ENCODE measurements at places on chromosomes 12 and 14.
A peak's percentile ranks its signal among the peaks of the same experiment; 100 is the strongest.

GRCh38 chr12:124347805-124348658 is 53.1 kb downstream of the RFLNA start:
- no peak for DNase-seq

- DNase-seq: no peak
Measured at GRCh38 chr14:33528655-33529054, 422.2 kb downstream of the EGLN3 start.

DNA sequence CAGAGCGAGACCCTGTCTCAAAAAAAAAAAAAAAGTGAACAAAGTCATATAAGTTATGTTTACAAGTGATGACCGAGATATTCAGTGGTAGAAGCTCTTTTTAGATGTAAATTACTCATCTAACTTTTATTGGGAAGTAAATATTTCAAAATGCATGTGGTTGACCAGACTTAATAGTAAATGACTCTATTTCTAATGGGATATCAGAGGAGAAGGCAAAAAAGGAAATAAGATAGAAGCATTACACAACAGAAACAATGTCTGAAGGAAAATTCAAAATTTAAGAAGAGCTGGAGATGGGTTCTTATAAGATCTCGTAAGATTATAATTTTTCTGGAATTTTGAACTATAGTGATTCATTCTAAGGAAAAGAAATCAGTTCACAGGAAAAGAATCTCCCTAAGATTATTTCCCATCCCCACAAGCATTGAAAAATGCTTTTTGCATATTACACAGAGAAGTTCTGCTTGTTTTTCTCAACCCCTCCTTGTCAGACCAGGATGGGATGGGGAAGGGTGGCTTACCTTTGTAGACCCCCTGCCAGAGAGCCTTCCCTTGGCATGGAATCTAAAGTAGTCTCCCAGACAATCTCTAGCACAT is 63.1 kb upstream of the STK38L start:
- DNase-seq: no peak

GRCh38 chr14:78254911-78255461 is 84.8 kb downstream of the NRXN3 start:
- peak; percentile 58 for DNase-seq

DNA sequence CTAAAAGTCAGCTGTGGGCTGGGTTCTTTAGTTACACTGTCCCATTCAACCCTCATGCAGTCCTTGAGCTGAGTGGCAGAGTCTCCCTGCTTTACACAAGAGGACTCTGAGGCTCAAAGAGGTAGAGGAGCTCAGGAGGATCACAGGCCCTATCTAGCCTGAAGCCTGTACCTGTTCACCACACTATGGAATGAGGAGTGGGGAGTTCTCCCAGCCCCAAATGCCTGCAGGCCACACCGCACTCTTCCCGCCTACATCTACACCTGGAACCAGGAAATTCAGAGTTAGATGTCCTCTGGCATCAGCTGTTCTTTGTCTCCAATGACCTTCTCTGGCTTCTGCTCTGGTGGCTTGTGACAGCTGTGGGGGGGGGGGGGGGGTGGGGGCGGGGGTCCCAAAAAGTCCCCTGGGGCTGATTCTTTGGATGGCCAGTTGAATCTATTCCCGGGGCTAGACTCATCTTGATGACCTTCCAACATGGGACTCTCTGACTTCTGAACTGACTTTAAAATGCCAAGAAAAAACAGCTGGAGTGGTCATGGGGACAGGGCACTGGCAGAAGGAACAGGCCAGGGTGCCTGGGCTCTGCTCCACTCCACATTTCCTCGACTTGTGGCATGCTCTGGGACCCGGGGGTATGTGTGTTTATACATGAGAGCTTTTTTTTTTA is 30.6 kb downstream of the RIN3 start:
- no peak for DNase-seq

DNA sequence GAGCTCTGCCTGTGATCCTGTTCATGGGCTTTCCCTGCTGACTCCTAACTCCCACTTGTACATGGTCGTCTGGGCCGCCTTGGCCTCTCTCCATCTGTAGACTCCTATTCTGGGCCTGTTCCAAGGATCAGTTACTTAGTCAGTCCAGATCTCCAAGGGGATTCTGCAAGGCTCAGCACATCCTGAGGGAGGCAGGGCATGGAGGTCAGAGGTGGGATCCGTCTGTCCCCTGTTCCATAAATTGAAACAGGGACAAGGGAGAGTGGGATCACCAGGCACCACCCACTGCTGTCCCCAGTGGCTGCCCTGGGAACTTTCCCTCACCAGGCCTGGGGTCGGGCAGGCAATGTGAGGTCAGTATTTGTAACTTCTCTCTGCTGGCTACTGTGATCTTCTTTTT is 43.5 kb downstream of the KCTD10 start:
- DNase-seq: no peak

GRCh38 chr14:35853225-35853624 is 27.1 kb downstream of the BRMS1L start:
- DNase-seq: no peak

GRCh38 chr14:99924379-99924778 is 131.2 kb downstream of the EML1 start:
- no peak for DNase-seq

DNA sequence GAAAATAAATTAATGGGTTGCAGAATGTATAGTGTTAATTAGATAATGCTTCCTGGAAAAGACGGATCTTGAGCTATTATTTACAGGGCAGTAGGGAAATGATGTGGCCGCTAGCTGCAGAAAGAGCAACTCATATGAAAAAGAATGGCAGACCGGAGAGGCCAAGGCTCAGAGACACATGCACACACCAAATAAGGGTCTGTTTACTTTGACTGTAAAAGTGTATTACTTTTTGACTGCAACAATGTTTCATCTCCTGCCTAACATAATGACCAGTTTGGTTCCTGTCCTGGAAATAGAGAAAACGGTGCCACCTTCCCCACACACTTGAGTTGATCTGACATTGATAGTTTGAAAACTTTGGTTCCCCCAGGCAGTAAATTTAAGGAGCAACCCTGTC is 290.9 kb downstream of the CACNA1C start:
- no peak for DNase-seq

- no peak for DNase-seq
Measured at GRCh38 chr14:98647754-98648153, 624.2 kb downstream of the BCL11B start.

Data from NCI-H226 (cell line).